Natural killer cell treated with Interleukin-12 subunit alpha and Interleukin-12 subunit beta and Interleukin-15 and Interleukin-18, amount 100 ng/mL, for 72 hours (primary cell): ENCODE measurements at places on chromosomes 7 and 10. TPM values are rescaled to one million over a fixed set of nuclear protein-coding genes. Genes with fewer than 3 reads are reported as not detected.

DNA sequence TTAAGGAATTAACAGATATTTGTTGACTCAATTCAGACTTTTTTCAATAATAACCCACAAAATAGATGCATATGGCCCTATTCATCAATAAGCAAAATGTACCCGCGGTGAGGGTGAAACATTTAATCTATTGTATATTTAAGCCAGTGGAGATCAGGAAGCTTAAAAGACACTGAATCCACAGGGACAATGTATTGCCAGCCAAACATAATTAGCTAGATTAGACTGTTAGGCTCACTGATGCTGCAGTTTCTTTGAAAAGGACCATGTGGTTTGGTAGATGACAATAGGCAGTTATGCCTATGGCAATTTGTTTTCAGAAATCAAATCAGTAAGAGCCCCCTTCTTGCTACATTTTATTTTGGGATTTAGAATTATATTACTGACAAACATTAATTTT is 87.3 kb upstream of the PLXDC2 start:
- DNase-seq: no peak

DNA sequence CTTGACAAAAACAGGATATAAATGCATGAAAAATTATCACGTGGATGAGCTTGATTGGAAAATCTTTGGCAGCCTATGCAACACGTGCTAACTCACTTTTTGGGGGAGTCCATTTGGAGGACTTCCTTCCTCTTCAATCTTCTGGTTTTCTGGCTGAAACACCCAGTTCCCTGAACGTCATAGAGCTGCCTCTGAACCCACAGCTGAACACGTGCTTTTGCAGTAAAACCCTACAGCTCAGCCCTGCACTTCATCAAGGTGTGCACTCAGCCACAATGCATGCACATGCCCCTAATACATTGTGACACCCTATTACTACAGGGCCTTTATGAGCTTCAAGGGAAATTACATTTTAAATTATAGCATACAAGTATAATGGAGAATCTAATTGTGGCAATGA is 808.7 kb upstream of the AUTS2 start:
- no peak for DNase-seq

DNA sequence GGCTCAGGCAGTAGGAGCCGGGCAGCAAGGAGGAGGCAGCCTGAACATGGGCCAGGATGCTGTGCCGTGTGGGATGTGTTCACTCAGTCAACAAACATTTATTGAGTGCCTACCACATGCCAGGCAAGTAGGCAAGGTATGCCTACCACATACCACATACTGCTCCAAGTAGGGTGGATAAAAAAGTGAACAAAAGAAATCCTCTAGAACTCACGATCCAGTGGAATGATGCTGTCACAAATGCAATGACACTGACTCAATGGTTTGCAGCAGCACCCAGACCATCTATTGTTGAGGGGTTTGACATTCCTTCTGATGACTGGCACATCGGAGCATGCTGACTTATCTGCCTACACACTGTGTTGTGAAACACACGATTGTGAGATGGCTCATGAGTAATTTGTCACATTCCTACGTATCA is 413.5 kb downstream of the NRG3 start:
- DNase-seq: no peak

DNA sequence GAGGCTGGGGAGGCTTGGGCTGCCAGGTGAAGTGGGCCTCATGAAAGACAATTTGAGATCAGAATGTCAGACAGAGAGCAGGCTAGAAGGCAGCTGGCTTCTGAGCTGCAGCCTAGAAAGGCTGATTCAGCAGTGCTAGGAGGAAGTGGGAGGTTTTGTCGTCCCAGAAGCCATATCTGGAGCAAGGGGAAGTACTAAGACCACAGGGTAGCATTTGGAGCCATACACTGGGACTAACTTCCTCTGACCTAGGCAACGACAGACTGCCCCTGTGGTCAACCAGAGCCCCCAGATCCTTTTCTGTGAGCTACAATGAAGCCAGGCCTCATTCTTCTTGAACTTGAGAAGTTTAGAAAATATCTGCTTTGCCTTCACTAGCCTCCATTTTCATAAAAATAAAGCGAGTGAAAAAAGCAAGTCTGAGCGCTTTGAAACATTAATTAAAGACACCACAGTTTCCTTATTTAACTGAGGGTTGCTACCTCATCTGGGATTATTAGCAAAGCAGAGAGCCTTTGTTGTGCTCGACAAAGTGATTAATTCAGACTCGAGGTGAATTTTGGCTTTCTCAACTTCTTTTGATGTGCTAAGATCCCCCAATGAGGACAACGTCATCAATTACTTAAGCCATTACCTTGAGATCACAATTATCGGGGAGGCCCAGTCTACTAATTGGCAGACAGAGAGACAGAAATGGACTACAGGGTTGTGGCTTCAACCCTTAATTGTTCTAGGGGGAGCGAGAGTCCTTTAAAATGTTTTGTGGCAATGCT is 26.6 kb downstream of the TBXAS1 start:
- DNase-seq: peak; percentile 80

DNA sequence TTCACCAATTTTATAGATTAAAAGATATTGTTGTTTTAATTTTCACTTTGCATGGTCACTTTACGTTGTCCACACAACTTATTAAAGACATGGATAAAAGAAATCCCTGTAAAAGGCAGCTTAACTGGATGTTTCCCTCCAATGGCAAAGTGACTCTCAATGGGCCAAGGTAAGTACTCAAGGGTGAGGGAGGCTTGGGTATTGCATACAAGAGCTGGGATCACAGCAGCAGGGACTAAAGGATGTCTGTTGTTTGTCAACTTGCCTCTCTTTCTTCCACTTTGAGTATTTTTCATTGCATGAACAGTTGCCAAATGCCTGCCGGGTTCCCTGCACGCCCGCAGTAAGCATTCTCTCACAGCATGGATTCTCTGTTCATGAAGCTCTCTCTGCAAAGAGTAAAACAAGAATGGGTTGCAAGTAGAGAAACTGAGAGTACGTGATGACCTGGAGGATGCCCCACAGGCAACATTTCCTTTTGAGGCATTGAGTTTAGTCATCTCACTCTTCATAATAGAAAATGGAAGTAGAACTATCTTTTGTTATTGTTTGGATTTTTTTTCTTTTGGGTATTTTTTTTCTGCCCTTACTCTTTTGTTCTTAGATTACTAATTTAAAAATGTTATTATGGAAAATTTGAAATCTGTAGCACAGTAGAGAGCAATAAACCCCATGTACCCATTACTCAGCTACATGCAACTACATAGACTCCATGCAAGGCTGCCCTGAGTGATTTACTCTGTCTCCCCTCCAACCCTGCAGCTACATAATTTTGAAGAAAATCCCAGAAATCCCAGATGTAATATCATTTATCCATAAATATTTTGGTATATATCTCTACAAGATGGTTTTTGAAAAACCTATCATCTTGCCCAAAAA is 26.3 kb downstream of the GPR141 start:
- DNase-seq: no peak

DNA sequence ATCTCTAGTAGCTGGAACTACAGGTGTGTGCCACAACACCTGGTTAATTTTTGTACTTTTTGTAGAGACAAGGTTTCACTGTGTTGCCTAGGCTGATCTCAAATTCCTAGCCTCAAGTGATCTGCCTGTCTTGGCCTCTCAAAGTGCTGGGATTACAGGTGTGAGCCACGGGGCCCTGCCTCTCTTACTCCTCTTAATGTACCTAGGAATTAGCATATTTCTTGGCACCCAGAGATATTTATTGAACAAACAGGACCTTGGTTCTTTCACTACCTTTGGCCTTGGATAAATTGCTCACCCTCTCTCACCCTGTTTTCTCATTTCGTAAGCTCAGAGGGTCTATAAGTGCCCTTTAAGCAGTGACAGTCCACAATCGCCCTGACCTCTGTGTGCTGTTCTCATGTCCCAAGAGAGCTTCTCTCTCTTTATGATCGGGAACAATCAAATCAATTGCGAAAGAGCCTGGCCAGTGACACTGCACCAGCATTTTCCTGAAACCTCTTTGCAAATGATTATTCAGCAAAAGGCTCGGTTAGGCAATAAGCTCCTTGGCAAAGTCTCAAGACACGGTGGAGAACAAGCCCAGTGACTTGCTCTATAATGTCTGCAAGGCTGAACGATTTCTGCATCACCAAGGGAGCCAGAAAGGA is 117.7 kb downstream of the APBB1IP start:
- no peak for DNase-seq

DNA sequence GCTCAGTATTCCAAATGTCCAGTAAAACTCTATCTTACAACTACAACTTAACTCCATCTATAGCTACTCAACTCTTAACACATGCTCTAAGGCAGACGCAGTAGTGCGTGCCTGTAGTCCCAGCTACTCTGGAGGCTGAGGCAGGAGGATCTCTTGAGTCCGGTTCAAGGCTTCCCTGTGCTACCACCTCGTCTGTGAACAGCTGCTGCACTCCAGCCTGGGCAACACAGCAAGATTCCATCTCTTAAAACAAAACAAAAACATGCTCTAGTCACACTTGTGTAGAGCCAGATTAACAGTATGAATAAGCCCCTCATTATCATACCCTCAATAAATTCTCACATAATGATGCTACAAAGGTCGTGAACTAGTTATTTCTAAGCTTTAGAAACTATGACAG is 3.6 kb downstream of the BAZ1B start:
- no peak for DNase-seq

Gene INA
- total RNA-seq: 0.14 TPM

Gene NKX6-2
- total RNA-seq: not detected
